ENCODE measurements at places on chromosomes 13 and 19. TPM values are rescaled to one million over a fixed set of nuclear protein-coding genes. Genes with fewer than 3 reads are reported as not detected.
A peak's percentile ranks its signal among the peaks of the same experiment; 100 is the strongest.

The LILRB1 gene
- 5.1 TPM for total RNA-seq

The MAP4K1 gene
- total RNA-seq: not detected

The SPACA4 gene
- total RNA-seq: not detected

The IGFL2 gene
- total RNA-seq: not detected

The OR7C1 gene
- not detected for total RNA-seq

The SIGLEC8 gene
- not detected for total RNA-seq

The ZNF43 gene
- 10.9 TPM for total RNA-seq

The SCN1B gene
- 14.2 TPM for total RNA-seq

DNA sequence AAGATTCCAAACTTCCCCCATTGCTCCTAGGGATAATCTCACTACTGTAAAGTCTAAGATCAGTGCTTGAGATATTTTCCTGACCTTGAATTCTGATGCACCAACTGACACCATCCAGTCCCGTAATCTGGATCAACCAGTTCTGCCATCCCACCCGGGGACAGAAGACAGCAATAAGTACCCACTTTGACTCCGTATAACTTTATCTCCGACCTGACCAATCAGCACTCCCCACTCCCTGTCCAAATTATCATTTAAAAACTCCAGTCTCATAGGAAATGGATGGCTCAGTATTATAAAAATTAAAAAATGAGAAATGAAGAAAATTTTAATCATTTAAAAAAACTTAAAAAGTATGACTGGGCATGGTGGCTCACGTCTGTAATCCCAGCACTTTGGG is 61.4 kb upstream of the ABCC4 start:
- DNase-seq: no peak
- no peak overlapping the region for H3K4me3 ChIP-seq
- H3K36me3 ChIP-seq: no peaks in the 10 kb centered on the region
- H3K4me1 ChIP-seq: no peaks in the 10 kb centered on the region

- no peak overlapping the region for H3K27ac ChIP-seq
- DNase-seq: no peak
- H3K4me3 ChIP-seq: no peak overlapping the region
Observed at GRCh38 chr13:43316946-43317353, 293.6 kb downstream of the DNAJC15 start.

GRCh38 chr19:23788411-23788810 is 29.7 kb upstream of the ZNF681 start:
- DNase-seq: no peak
- H3K36me3 ChIP-seq: no peaks in the 10 kb centered on the region
- no peaks in the 10 kb centered on the region for H3K4me1 ChIP-seq
- H3K4me3 ChIP-seq: no peak overlapping the region

GRCh38 chr19:15863272-15863671 is 34.6 kb downstream of the CYP4F2 start:
- no peaks in the 10 kb centered on the region for H3K36me3 ChIP-seq
- no peaks in the 10 kb centered on the region for H3K4me1 ChIP-seq
- no peak overlapping the region for H3K4me3 ChIP-seq
- DNase-seq: no peak

- H3K27me3 ChIP-seq: no peaks in the 10 kb centered on the region
- DNase-seq: no peak
- no peak overlapping the region for H3K27ac ChIP-seq
- H3K4me1 ChIP-seq: no peaks in the 10 kb centered on the region
- H3K36me3 ChIP-seq: no peaks in the 10 kb centered on the region
- no peak overlapping the region for H3K4me3 ChIP-seq
Observed at GRCh38 chr19:5592531-5593342, 25.0 kb upstream of the TINCR start.

- DNase-seq: no peak
- no peak overlapping the region for H3K27ac ChIP-seq
- H3K4me1 ChIP-seq: no peaks in the 10 kb centered on the region
- H3K27me3 ChIP-seq: no peaks in the 10 kb centered on the region
- H3K4me3 ChIP-seq: no peak overlapping the region
- H3K36me3 ChIP-seq: no peaks in the 10 kb centered on the region
Observed at GRCh38 chr13:66076417-66076816, 1153.7 kb downstream of the PCDH9 start.

DNA sequence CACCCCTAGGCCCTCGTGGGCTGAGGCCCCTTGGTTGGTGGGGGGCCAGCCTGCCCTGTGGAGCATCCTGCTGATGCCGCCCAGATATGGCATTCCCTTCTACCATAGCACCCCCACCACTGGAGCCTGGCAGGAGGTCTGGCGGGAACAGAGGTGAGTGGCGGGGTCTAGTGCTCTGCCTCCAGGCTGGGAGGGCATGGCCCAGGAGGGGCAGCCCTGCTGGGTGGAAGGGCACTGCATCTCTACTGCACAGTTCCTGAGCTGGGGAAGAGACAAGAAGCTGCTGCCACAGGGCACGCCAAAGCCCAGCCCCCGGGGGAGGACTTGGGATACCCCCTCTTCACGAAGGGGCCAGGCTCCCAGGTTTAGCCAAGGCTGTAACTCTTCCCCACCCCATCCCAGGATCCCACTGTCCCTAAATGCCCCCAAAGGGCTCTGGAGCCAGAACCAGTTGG is 2.4 kb upstream of the KMT2B start:
- DNase-seq: no peak
- H3K36me3 ChIP-seq: no peaks in the 10 kb centered on the region
- H3K27me3 ChIP-seq: no peaks in the 10 kb centered on the region
- H3K4me3 ChIP-seq: no peak overlapping the region
- H3K4me1 ChIP-seq: peaks cover 18% of the 10 kb centered on the region
- peak overlapping the region; percentile 91 for H3K27ac ChIP-seq

- no peak for DNase-seq
- no peak overlapping the region for H3K4me3 ChIP-seq
Observed at GRCh38 chr13:60379837-60380565, 17.0 kb upstream of the TDRD3 start.

GRCh38 chr13:79870766-79871165 is 389.8 kb downstream of the NDFIP2 start:
- H3K4me1 ChIP-seq: no peaks in the 10 kb centered on the region
- no peaks in the 10 kb centered on the region for H3K27me3 ChIP-seq

GRCh38 chr19:24069905-24070657 is 16.9 kb upstream of the ZNF254 start:
- DNase-seq: no peak
- H3K4me1 ChIP-seq: no peaks in the 10 kb centered on the region
- H3K4me3 ChIP-seq: no peak overlapping the region
- no peaks in the 10 kb centered on the region for H3K27me3 ChIP-seq

- no peak for DNase-seq
- H3K27ac ChIP-seq: no peak overlapping the region
- no peak overlapping the region for H3K4me3 ChIP-seq
- H3K36me3 ChIP-seq: no peaks in the 10 kb centered on the region
- no peaks in the 10 kb centered on the region for H3K27me3 ChIP-seq
Observed at GRCh38 chr13:51502153-51502651, 49.4 kb upstream of the INTS6 start.

DNA sequence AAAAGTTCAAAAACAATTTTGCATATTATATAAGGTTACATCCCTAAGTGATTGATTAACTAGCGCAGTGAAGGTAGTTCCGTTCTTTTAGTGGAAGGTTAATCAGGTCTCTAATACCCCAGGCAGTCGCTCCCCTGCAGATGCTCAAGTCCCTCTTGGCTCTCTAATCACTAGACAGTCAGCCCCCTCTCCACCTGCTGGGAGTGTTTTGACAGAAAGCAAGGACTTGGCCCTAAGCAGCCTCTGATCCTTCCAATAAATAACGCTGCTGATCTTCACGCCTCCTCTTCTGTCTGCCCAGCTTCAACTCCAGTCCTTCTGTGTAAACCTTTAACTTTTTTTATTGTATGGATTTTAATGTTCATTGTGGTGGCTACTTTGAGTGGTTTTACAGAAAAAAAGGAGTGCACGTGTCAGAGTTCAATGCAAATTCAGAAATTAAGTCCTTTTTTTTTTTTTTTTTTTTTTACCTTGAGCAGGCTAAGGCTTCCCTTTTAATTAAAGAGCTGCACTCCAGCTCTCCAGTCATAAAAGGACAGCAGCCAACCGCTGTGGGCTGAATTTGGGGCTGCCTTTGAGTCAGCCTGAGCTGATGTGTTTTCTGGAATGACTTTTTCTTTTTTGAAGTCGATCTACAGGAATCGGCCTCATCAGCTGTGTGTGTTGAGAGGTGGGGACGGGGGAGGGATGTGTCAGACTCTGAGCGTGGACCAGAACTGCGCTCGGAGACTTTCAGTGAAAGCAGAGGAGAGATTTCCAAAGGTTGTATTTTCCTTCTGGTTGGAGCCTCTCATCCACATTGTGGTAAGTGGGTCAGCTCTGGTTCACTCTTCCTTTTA is 33.8 kb upstream of the MYO16 start:
- no peaks in the 10 kb centered on the region for H3K27me3 ChIP-seq
- no peak for DNase-seq
- no peaks in the 10 kb centered on the region for H3K4me1 ChIP-seq
- no peak overlapping the region for H3K4me3 ChIP-seq
- H3K36me3 ChIP-seq: no peaks in the 10 kb centered on the region

GRCh38 chr13:77991003-77991402 is 72.4 kb upstream of the EDNRB start:
- H3K36me3 ChIP-seq: no peaks in the 10 kb centered on the region
- no peak overlapping the region for H3K27ac ChIP-seq
- H3K27me3 ChIP-seq: no peaks in the 10 kb centered on the region
- H3K4me3 ChIP-seq: no peak overlapping the region
- no peaks in the 10 kb centered on the region for H3K4me1 ChIP-seq
- DNase-seq: no peak

DNA sequence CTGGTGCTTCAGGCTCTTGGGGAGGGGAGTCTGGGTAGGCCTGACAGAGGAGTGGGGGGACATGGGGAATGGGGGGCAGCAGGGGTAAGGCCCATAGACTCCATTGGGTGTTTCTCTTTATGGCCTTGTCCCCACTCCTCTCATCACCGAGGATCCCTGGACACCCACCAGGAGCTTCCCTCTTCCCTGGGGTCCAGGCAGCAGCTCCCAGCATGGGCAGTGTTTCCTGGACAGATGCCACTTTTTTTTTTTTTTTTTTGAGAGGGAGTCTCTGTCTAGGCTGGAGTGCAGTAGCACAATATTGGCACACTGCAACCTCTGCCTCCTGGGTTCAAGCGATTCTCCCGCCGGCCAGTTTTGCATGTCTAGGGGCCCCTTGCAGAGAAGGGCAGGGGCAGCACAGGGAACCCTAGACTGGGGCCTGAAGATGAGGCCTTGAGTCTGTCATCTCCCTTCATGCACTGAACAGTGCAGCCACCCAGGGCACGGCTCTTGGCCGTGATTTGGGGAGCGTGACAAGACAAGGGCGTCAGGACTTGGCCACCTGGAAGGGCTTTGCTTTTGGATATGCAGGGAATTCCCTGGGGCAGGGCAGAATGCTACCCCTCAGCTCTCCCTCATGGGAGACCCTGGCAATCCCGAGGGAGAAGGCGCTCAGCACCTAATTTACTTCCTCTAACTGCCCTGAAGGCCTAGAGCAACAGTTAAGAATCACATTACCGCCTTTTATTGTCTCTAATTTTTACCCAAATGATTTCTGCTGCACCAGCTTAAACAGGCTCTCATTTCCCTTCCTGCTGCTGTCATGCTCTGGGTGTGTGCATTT is 213.9 kb upstream of the ZNF536 start:
- no peak overlapping the region for H3K27ac ChIP-seq

GRCh38 chr13:113900646-113901045 is 36.8 kb upstream of the GAS6 start:
- H3K4me3 ChIP-seq: no peak overlapping the region
- no peaks in the 10 kb centered on the region for H3K4me1 ChIP-seq
- peaks cover 4% of the 10 kb centered on the region for H3K27me3 ChIP-seq
- no peak overlapping the region for H3K27ac ChIP-seq

GRCh38 chr13:26932465-26932864 is 171.9 kb upstream of the GPR12 start:
- H3K27ac ChIP-seq: no peak overlapping the region
- H3K4me3 ChIP-seq: no peak overlapping the region
- peaks cover 5% of the 10 kb centered on the region for H3K4me1 ChIP-seq
- no peaks in the 10 kb centered on the region for H3K27me3 ChIP-seq

DNA sequence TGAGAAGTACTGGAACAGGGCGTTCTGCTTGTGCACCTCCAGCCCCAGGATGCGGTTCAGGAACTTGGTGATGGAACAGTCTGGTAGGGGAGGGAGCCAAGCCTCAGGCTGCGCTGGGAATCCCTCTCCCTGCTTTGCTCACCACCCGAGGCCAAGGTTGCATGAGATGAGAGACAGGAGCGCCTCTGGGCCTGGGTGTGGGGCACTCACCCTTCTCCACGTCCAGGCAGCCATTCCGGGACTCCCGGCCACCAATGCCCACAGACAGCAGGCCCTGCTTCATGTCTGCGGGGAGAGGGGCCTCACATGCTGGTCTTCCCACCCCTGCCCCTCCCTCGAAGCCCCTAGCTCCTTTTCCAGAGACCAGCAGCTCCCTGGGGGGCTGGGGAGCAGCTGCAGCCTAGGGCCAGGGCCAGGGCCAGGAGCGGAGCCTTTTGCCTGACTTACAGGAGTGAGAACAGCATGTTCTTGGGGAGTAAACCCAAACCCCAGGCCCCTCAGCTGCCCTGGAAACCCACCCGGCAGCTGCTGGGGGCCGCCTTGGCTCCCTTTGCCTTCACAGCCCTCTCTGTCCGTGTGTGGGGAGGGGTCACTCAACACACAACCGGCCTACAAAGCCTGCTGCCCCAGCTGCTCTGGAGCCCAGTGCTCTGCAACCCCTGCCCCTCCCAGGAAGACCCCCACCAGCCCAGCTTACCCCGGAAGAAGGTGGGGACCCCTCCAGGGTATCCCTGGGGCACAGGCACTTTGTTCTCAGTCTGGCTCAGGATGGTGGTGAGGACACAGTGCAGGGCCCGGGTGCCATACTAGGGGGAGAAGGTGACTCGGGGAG is 7.2 kb downstream of the GPX4 start:
- no peak overlapping the region for H3K4me3 ChIP-seq
- peaks cover 24% of the 10 kb centered on the region for H3K4me1 ChIP-seq
- H3K36me3 ChIP-seq: no peaks in the 10 kb centered on the region
- no peaks in the 10 kb centered on the region for H3K27me3 ChIP-seq

GRCh38 chr19:27966390-27966816 is 1246.5 kb downstream of the UQCRFS1 start:
- H3K36me3 ChIP-seq: no peaks in the 10 kb centered on the region
- H3K27ac ChIP-seq: no peak overlapping the region
- DNase-seq: no peak
- no peak overlapping the region for H3K4me3 ChIP-seq
